ENCODE measurements at places on chromosomes 6 and 20.
A peak's percentile ranks its signal among the peaks of the same experiment; 100 is the strongest.

GRCh38 chr6:160765412-160765811 lies 63.4 kb downstream of the PLG start:
- no peak for DNase-seq

- DNase-seq: no peak
These were observed 17.0 kb upstream of the PRL start for GRCh38 chr6:22313796-22314195.

GRCh38 chr6:50922579-50923525 lies 104.2 kb downstream of the TFAP2B start:
- DNase-seq: no peak

GRCh38 chr6:146902846-146903245 lies 301.4 kb upstream of the STXBP5 start:
- no peak for DNase-seq

GRCh38 chr6:150813993-150814359 lies 51.5 kb upstream of the MTHFD1L start:
- DNase-seq: no peak

DNA sequence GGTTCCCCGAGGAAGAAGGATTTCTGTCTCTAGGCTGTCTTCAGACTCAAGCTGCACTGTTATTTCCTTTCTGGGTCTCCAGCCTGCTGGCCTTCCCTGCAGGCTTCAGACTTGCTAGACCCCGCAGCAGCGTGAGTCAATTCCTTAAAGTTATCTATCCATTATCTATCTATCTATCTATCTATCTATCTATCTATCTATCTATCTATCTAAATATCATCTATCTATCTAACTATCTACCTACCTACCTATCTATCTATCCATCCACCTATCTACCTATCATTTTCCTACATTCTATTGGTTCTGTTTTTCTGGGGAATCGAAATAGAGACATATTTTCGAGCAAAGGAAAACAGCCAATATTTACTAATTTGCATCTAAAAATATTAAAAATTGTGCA lies 48.7 kb upstream of the BMP6 start:
- DNase-seq: no peak

- DNase-seq: no peak
These were observed 58.8 kb upstream of the LTV1 start for GRCh38 chr6:143784316-143784715.

- DNase-seq: no peak
These were observed 16.0 kb downstream of the HFE start for GRCh38 chr6:26103141-26103769.

GRCh38 chr6:16578695-16579285 lies 182.5 kb downstream of the ATXN1 start:
- DNase-seq: no peak

- DNase-seq: no peak
These were observed 12.3 kb downstream of the DYNLT2 start for GRCh38 chr6:169738976-169739529.

- DNase-seq: no peak
These were observed 81.6 kb upstream of the KHDRBS2 start for GRCh38 chr6:62367601-62368000.

- no peak for DNase-seq
These were observed at the start of gene LAMP5 for GRCh38 chr20:9514461-9515213. Gene LAMP5 (plus strand): TSS chr20:9514590. CDS start chr20:9514853, 263 bp downstream.

DNA sequence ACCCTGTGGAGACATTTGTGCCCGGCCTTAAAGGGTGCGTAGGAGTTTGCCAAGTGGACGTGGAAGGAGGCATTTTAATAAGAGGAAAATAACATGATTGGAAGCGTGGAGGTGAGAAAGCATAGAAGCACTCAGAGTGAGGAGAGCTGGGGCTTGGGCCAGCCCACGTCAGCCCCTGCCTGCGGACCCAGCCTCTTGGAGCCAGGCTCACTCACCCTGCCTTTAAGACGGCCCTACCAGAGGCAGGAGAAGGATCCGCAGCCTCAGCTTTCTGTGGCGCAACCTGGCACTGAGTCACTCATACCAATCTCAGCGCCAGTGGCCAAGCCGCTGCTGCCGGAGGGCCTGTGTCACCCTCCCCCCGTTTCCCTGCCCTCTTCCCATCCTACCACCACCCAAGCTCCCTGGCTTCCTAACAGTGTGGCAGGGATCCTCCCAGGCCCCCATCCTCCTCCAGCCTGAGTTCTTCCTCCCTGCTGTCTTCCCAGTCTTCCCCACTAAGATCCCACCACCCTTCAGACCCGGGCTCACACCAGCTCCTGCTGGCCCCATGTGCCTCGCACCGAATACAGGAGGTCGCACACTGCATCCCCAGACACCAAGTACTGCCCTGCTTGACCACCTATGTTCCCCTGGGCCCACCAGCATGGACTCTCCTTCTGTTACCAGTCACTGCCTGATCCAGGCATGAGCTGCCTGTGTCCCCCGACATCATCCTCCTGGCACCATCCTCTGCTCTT lies 285.2 kb downstream of the UST start:
- peak; percentile 21 for DNase-seq

DNA sequence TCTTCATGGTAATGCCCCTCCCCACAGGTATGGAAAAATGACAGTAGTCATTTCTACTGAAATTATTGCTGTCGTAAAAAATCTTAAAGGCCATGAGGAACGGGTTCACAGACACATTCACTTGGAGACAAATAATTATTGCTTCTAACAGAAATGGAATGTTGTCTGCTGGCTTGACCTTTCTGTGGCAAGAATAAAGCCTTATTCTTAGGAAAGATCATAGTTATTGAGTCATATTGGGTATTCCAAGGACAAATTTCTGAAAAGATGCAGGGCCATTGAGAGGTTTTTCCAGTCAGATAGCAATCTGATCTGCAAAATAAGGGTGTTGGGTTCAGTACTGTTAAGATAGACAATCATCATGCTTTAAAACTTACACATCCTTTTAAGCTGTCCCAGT lies 29.2 kb downstream of the AKAP7 start:
- DNase-seq: no peak

- DNase-seq: no peak
These were observed 52.6 kb downstream of the BMP5 start for GRCh38 chr6:55822815-55823214.

- no peak for DNase-seq
These were observed 180.9 kb downstream of the TTLL2 start for GRCh38 chr6:167505782-167506181.

DNA sequence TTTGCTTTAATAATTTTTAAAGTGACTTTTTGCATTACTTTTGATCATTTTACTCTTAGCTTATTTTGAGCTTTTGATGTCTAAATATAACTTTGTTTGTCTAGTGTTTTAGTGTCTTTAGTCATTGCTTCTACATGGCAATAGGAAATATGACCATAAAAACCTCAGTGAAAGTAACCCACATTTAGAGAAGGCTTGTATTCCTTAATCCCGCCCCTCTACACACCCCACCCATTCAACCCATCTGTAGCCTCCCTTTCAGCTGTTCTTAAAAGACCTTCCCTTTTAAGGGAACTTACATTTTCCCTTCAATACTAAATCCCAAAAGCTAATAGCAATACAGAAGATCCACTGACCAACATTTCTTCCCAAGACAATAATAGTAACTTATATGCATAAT lies 225.4 kb downstream of the LAMA2 start:
- DNase-seq: no peak

DNA sequence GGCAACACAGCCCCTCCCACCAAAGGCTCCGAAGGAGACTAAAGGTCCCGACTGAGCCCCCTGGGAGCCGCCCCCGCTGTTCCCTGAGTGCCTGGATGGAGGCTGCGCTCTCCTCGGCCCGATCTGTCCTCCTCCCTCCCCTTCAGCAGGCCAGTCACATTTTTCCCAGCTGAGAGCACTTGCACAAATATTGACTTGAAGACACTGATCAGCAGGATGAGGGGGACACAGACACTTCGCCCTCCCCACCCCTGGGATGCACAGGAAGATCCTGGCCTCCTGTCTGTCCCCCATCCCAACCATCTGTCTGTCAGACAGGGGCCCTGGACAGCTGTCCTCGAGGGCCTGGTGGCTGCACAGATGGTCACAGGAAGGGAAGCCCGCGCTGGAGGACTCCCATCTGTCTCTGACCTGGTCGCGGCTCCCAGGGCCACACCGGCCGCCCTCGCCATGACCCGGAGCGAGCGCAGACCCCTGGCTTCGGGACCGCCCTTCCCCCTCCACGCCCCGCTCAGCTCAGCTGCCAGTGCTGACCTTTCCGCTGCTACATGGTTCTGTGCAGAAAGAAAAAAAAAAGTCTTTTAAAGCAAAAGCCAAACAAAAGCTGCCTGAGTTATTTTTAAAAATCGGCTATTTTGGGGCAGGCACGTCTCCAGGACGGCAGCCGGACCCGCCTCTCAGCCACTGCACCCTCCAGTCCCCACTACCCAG lies 11.1 kb downstream of the LAMA5 start:
- DNase-seq: no peak

- no peak for DNase-seq
These were observed 9.1 kb downstream of the BCL2L1 start for GRCh38 chr20:31713312-31714273.

GRCh38 chr6:21245488-21245887 lies 348.1 kb upstream of the SOX4 start:
- no peak for DNase-seq

- DNase-seq: no peak
These were observed 122.2 kb downstream of the KIF16B start for GRCh38 chr20:16451001-16451400.

GRCh38 chr20:14997791-14998190 lies 660.4 kb upstream of the FLRT3 start:
- DNase-seq: no peak

Data from activated T-cell treated with anti-CD3 and anti-CD28 coated beads for 24 hours (primary cell).